Psoas muscle (tissue), 8 donors: ENCODE measurements at places on chromosomes 5 and 9. TPM values are rescaled to one million over a fixed set of nuclear protein-coding genes. Genes with fewer than 3 reads are reported as not detected.

Gene LCN10
- polyA plus RNA-seq: 4.6 TPM

- DNase-seq: no peak
Observed at GRCh38 chr9:11269036-11269435, 656.2 kb upstream of the PTPRD start.

DNA sequence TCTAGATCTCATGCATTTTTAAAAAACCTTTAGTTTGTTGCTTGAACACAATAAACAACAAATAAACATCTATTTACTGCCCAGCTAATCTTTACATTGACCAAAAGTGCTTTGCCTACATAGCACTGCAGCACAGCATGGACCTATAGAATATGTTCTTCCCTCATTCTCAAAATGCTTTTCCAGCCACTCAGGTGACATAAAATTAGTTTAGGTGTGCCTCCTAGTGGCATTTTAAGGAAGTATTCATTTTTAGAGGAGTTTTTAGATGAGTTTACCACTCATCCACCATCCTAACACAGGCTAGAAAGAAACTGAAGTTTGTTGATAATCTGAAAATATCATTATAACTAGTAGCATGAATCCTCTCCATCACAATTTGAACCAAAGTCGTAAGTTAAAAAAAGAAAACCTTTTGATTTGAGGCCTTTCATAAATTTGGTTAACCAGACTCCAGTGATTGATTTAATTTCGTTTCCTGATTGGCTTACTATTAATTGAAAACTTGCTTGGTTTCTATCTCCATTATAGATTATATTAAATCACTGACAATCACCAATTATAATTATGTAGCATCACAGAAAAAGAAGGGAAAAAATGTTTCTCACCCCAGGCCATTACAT is 12.6 kb downstream of the PLGRKT start:
- no peak for DNase-seq

DNA sequence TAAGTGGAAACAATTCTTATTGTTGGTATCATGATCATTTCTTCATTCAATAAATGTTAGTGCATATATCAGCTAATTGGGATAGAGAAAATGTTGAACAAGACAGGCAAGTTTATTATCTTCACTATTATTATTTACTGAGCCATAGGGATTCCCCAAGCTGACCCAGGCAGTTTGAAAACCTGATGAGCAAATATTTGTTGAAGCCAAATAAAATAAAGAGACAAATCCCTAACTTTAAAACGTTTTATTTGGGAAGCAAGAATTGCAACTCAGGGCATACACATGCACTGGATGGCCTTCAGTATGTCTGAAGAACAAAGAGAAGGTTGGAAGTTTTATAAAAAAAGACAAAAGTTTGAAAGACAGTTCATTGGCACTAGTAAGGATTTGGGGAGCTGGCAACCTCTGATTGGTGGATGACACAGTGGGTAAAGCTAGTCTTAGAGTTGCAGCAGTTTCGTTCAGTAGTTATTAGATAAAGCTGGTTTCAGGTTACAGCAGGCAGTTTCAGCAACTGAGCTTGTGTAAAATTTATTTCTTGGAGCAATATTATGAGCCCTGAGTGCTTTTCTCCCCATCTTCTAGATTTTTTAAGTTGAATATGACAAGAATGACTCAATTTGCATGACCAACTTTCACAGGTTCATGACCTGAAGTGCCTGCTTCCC is 44.7 kb upstream of the PRLR start:
- no peak for DNase-seq

GRCh38 chr9:98251551-98251950 is 3.9 kb downstream of the TBC1D2 start:
- DNase-seq: no peak

GRCh38 chr9:120989065-120989464 is 61.0 kb downstream of the C5 start:
- no peak for DNase-seq

Gene GABRP
- polyA plus RNA-seq: 0.04 TPM

DNA sequence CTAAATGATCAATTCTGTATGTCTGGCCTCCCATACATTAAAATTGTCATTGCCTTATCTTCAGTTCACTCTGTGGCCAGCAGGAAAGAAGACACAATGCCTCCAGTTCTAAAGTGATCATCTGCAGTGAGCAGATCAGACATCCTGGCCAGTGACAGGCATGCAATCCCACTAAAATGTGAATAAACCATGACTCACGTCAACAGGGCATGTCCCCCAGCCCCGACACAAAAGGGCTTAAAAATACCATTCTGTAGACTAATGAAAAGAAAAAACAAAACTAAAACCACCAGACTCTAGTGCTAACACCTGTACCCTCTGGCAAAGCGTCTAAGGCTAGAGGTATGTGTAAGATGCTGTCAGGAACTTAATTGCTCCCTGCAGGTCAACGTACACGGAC is 38.5 kb downstream of the DDX31 start:
- no peak for DNase-seq

GRCh38 chr9:31146485-31147166 is 1237.8 kb upstream of the ACO1 start:
- no peak for DNase-seq

DNA sequence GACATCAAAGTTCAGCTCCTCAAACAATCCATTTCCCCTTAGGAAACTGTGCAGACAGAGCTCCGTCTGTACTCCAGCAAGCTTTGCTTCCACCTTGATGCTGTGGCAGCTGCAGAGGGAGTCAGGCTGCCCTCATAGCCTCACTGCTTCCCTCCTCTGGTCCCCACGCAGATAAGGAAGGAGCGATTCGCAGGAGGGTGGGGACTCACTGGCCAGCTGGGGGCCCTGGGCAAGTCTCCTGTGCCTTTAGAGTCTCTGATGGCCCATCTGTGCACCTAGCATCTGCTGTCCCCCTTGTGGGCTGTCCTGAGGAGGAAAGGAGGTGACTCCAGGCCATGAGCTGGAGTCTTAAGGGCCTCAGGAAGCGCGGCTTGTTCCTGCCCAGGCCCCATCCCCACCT is 121.5 kb downstream of the ENTREP1 start:
- no peak for DNase-seq
